ENCODE measurements at places on chromosomes 2 and 18.

- no peak for DNase-seq
Observed at GRCh38 chr18:48818329-48819254, 132.2 kb downstream of the SMAD7 start.

GRCh38 chr2:105473011-105473410 lies 74.2 kb upstream of the FHL2 start:
- no peak for DNase-seq

GRCh38 chr2:28713577-28714298 lies 37.9 kb upstream of the PPP1CB start:
- DNase-seq, result no peak

DNA sequence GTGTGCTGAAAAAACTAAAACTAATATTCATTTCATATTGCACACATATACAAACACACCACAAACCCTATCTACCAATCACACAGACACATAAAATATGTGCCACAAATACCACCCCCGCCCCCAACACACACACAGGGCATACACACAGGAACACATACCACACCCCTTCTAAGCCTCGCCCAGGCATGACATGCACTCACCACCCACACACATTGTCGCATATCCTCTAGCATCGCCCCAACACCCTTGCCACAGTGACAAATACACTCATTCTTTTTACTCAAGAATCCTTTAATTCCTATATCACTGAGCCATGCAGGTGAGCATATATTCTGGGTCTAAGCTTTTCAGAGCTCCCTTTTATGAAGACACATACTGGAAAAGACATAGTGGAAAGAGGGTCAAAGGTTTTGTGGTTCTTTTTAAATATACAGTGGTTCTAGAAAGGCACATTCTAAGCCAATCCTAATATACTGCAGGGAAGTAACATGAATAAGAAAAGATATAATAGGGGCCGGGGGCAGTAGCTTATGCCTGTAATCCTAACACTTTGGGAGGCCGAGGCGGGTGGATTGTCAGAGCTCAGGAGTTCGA lies 24.5 kb upstream of the LCLAT1 start:
- no peak for DNase-seq

DNA sequence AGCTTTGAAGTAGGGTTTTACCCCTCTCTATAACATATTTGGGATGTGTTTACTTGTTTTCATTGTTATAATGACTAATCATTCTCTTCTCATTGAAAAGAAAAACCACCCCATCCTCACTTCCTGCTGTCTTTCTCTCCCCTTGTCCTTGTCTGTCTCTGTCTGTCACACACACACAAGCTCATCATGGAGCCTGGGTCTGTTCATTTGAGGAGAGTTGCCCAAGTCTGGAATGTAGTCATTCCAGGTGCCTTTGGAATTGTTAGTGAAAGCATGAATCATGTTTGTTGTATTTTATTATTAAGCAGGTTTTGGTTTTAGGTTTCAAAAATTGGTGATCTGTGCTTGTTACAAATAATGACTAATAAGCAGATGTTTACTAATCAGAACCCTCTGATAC lies 133.5 kb upstream of the IL1R2 start:
- no peak for DNase-seq

All from NCI-H2081 (cell line).